ENCODE measurements at places on chromosomes 5 and 9.

GRCh38 chr9:70133253-70134208 is 89.9 kb downstream of the MAMDC2 start:
- DNase-seq, result no peak

DNA sequence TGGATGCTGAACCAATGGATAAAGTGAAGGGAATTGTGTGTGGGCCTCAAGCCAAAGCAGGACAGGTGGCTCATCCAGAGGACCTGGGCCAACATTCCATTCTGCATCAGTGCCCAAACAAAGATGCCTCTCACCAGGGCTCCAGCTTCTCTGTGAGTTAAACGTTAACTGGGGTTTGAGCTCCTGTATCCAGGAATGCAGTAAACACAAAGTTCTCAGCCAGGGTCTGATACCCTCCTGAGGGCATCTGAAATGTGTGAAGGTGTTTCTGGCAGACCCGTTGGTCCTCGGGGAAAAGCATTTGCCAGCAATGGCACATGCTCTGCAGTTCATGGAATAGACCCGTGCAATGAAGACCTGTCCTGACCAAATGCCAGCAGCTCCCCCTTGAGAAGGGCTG is 33.9 kb upstream of the AOPEP start:
- DNase-seq, result no peak

DNA sequence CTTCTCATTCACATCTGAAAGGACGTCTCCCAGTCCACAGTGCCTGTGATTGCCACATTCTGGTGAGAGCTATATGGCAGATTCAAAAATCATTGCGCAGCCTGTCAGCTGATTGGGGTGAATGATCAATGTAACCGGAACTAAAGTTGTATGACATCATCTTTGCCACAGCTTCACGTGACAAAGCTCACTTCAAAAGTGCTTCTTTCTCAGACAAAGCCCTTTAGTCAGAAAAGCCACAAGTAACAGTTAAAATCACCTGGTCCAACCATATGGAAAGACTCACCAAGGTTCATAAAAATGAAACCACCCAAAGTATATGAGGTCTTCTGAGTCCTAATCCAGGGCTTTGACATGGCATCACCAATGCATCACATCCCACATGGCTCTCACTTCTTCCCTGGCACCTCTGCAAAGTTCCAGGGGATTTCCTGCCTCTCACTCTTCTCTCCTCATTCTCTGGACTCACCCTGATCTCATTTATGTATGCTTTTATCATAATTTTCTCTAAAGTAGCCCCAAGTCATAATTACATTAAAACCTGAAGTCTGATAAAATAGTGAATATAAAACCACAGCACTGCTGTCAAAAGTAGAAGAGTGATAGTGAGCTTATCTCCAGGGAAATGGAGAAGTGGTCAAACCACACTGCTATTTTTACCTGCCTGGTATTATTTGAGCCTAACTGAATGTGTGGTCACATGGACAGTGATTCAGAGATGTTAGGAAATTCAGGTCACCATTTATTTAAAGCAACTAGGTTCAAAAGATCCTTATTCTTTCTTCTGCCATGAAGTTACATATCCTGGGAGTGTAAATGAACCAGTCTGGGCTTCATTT is 193.1 kb upstream of the PTGER4 start:
- peak; percentile 61 for DNase-seq

GRCh38 chr5:113804264-113804663 is 290.8 kb downstream of the YTHDC2 start:
- DNase-seq, result no peak

- DNase-seq, result no peak
These were observed 89.0 kb downstream of the RFX3 start for GRCh38 chr9:3436629-3437420.

- DNase-seq, result no peak
These were observed 24.9 kb downstream of the CFAP77 start for GRCh38 chr9:132434881-132435280.

DNA sequence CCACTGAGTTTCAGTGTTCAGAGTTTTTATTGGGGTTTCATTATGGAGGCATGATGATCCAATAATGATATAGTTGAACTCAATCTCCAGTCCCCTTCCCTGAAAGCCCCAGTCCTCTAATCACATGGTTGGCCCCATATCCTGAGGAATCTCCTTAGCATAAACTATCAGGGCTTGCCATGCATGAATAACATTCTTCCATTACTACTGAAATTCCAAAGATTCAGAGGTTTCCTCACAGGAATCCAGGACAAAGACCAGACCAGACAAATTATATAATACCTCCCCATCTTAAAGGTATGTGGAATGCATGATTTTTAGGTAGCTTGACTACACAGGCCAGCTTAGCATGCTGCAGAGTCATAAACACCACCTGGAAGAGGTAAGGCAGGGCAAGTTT is 15.5 kb upstream of the LRRTM2 start:
- no peak for DNase-seq

DNA sequence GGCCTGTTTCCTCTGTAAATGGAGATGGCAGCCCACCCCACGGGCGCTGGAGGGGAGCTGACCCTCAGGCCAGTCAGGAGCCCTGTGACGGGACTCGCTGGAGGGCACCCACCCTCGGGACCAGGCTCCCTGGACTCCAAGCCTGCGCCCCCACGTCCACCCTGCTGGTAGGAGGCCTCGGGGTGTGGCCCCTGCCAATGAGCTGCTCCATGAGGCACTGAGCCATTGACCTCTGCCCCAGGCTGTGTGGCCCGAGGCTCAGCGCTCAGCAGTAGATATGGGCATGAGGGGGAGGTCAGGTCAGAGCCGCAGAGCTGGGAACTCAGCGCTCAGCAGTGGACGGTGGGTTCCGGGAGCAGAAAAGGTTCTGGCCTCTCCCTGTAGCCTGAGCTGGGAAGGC is 52.3 kb upstream of the EGFL7 start:
- no peak for DNase-seq

DNA sequence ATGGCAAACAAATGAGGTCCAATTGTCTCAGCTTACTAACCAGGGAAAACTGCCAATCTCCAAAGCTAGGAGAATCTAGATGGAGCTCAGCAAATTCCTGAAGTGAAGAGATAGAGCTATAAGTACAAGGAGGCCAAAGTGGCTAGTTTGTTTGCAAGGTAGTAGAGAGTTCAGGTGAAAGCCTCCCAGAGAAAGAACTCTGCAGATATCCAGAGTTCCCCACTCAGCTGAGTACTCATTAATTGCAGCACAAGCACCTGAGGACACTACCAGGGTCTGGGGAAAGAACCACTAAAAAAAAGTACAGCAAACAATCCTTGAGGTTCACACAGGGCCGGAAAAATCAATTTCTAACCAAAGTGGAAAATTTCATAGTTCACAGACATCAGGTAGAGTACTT is 250.9 kb downstream of the TMEM232 start:
- no peak for DNase-seq

DNA sequence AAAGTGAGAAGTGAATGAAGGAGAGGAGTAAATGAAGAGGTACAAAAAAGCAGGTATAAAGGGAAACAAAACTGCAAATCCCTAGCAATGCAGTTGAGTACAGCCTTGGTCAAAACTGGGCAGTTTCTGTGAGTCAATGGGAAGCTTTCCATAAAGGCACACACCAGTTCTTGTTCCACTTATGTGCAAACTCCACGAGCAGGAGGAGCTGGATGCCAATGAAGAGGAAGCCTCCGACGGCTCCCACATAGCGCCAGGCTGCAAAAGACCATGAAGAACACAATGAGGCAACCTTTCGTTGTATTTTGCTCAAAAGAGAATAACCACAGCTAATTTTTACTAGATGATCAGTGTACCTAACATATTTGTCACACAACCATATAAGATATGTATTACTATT is 81.1 kb downstream of the SERINC5 start:
- DNase-seq, result no peak

- no peak for DNase-seq
These were observed 11.4 kb upstream of the C5orf63 start for GRCh38 chr5:127084656-127085055.

- DNase-seq, result no peak
These were observed 246.5 kb downstream of the PCSK5 start for GRCh38 chr9:76136986-76137385.

GRCh38 chr9:38118862-38119438 is 49.9 kb upstream of the SHB start:
- DNase-seq, result no peak

DNA sequence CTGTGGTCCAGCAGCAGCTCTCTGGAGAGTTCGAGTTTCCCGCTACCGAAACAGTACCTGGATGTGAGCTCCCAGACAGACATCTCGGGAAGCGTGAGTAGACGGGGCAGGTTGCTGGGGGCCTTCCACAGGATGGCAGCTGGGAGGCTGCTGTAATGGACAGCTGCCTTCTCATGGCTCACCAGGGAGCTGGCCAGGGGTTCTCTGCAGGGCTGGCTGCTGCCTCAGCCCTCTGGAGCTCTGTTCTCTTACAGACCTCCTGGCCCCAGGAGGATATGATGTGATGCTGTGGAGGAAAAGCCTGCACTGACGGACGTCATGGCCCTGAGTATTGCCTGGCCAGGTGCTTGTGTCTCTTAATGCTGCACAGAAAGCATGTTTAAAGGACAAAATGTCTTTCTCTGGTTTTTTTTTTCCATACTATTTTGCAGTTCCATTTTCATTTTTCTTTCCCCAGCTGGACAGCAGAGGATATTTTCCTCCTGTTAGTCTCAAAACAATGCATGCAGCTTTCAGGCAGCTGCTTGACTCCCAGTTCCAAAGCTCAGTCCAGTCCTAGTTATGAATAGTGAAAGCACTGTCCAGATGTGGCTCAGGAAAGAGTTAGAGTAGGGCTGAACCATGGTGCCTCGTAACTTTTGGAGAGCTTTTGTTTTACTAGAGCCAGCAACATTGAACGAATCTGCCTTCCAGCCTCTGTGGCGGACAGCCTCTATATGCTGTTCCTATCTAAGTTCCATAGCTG is 77.5 kb upstream of the RARS1 start:
- DNase-seq, result no peak

GRCh38 chr5:137737349-137738131 is 1.7 kb upstream of the KLHL3 start:
- peak; percentile 64 for DNase-seq

DNA sequence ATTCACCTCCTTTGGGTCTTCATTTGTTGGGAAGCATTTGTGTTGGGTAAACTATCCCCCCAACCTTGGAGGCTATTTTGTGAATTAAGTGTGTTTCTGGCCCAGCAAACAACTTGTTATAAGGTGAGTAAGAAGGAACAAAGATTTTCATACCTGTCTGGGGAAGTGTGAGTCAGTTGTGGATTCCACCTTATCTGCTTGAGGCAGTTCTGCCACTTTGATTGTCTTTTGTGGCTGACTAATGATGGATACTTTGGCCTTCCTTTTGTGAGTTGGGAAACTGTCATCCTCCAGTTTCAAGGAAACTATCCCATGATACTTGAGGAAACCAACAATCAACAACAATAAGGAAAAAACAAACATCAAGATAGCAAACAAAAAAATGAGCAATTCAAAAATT is 24.6 kb upstream of the CER1 start:
- DNase-seq, result no peak

GRCh38 chr5:114727358-114727757 is 365.5 kb downstream of the KCNN2 start:
- no peak for DNase-seq

DNA sequence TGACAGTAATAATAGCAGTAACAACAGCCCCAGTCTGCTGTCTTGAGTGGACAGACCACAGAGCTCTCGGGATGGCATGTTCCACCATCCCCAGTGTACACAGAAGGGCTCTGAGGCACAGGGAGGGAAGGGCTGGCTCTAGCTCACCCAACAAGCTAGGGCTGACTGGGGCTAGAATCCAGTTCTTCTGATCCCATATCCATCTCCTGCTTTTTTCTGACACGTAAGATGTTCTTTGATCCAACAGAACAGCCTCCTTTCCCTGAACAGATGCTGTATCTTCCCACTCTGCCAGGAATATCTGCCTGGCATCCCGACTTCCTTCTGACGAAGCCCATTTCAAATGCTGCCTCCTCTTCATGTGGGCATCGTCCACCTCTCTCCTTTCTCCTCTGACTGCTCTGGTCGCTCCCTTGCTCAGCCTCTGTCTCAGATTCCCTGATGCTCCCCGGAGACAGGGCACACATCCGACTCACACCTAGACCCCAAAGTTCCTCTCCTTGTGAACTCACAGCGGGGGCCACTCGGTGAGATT is 43.6 kb upstream of the CLK4 start:
- DNase-seq, result no peak

DNA sequence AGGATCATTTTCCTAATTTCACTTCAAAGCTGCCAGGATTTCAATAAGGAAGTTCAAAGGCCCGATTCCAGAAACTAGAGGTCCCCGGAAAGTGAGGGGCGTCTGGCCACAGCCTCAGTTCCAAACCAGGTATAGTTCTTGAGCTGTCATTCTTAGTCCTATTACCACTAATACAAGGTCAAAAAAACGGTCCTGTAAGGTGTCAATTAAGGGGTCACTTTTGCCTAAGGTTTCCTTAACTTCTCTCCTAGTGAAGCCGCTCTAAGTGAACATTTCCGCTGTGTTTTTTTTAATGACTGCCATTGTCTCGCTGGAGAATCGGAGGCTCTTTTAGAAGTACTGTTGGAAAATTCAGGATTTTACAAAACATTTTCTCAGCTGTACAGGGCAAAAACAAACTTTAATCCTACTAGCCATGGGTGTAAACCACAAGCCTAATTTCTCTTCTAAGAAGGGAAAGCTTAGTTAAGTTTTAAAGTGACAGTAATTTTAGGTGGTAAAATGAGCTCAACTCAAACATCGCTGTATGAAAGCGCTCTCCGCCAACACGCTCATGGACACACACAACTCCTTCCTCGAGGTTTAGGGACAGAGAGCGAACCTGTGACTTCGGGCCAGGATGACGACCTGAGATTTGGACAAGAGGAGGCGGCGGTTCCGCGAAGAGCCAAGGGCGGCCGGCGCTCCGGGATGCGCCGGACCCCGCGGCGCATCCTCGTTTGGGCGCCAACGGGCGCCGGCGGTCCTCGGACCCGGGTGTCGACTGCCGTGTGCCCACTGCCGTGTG is 76.7 kb upstream of the IFNE start:
- DNase-seq, result no peak

DNA sequence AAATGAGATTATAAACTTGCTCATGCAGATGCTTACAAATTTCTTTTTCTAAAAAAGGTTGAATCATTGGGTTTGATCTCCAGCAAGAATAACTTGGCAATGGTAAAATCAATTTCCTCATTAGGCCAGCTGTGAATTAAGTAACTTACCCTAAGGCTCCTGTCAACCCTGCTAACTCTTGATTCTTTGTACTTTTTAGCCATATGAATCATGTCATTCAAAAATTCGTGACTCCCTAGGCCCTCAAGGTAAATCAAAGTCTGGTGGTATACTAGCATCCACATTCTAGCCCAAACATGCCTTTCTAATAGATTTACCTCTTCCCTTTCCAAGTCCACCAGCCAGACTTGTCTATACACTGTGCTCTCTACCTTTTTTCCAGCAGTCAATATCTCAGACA is 420.8 kb upstream of the BRINP1 start:
- DNase-seq, result no peak

DNA sequence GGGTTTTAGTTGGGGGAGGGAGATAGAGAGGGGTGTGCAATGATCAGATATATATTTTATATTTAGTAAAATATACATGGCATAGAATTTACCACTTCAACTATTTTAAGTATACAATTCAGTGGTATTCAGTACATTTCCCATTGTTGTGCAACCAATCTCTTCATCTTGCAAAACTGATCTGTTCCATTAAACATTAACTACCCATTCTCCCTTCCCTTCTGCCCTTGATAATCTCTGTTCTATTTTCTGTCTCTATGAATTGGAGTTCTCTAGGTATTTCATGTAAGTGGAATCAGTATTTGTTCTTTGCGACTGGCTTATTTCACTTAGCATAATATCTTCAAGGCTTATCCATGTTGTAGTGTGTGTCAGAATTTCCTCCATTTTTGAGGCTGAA is 38.6 kb downstream of the TGFBI start:
- no peak for DNase-seq

GRCh38 chr5:154732212-154732611 is 23.0 kb upstream of the LARP1 start:
- no peak for DNase-seq

- DNase-seq, result no peak
These were observed 70.0 kb downstream of the C6 start for GRCh38 chr5:41143131-41143901.

All from CD4-positive, alpha-beta memory T cell (primary cell).